H4 (cell line): ENCODE measurements at places on chromosomes 3 and 15. TPM values are rescaled to one million over a fixed set of nuclear protein-coding genes. Genes with fewer than 3 reads are reported as not detected.

- DNase-seq = no peak
These were observed 59.0 kb downstream of the FRMD4B start for GRCh38 chr3:69326855-69327300.

DNA sequence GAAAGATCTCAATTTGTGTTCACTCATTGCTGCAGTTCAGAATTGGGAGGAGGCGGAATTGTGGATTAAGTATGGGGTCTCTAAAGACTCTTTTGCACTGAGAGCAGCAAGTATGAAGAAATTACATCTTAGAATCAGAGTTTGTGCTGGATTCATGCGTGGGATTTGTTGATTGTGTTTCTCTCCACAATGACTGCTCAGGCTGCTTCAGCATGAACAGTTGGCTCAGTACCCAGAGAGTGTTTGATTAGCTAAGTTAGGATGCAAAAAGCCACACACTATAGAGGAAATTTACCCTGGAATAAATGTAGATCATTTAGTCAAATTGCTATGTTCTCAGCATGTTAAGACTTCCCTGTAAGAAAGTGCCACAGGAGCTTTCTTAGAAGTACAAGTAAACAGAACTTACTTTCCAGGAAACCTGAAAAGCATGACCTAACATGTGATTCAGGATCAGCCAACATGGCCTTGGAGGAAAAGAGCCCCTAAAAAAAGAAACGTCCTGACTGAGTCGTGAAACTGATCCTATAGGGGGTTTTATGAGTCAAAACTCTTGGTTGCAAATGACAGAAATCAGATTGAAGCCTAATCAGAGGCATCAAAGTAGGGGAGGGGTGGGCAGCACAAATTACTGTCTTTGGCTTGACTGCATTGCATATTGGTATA is 32.6 kb downstream of the HHLA2 start:
- no peak for DNase-seq

- no peak for DNase-seq
These were observed 64.6 kb downstream of the ESYT3 start for GRCh38 chr3:138498991-138499390.

DNA sequence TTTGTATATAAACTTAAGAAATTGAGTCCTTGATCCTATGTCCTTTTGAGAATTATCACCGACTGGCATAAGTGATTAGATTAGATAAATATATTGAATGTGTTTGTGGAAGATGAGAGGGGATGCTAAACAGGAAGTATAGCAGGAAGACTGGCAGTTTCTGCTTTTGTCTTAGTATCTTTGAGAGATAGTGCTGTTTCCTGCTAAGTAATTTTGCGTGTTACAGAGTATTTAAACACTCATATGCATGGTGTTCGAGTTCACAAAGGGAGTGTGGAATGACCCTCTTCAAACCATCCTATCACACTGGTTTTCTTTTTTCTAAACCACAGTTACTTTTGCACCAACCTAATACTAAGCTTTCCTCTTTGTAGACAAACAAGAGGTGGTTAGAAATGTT is 106.0 kb downstream of the KLHL25 start:
- DNase-seq = no peak

- no peak for DNase-seq
These were observed 40.9 kb downstream of the CEMIP start for GRCh38 chr15:80820092-80820491.

DNA sequence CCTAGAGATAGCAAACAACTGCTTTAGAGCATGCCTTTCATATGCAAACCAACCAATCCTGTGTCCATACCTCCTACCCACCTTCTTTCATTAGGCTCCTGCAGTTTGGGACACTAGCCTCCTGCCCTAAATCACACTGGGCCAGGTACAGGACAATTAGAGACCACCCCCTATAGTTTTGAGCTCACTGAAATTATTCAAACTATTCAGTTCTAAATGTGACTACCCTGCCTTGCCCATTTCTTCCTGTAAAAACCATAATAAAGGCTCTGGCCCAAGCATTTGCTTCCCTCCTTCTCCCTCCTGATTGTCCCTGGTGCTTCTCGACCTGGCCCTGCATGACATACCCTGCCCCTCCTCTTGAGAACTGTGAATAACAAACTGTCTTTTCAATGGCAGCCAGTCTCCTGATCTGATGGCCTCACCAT is 31.4 kb upstream of the LRIG1 start:
- no peak for DNase-seq

DNA sequence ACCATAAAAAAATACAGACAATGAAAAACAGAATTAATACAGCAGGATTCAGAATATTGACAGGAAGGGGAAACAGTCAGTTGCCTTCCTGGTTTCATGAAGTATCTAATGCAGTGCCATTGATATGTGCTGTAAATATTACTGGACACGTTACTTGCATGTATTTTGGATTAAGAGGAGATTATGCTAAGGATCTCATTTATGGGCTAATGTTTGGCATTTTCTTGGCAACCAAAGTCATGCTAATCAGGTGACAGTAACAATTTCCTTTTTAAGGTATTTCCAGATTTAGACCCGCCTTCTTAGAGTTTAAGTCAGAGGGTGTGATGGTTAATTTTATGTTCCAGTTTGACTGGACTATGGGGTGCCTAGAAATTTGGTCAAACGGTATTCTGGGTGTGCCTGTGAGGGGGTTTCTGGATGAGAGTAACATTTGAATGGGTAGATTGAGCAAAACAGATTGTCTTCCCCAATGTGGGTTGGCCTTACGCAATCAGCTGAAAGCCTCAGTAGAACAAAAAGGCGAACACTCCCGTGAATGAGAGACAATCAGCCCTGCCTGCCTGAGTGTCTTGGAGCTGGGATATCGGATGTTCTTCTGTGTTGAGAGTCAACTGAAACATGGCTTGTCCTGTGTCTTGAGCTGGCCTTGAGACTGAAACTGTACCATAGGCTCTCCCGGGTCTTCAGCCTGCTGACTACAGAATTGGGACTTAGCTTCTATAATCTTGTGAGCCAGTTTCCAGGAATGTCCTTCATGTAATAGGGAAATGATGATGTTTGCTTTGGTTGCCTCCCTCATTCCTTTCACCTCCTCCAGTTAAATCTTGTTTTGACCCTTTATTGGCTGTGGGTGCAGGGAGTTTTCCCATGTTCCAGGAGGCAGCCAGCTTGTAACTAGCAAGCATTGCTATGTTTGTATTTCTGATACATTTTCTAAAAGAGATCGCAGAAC is 10.5 kb downstream of the SQOR start:
- no peak for DNase-seq

DNA sequence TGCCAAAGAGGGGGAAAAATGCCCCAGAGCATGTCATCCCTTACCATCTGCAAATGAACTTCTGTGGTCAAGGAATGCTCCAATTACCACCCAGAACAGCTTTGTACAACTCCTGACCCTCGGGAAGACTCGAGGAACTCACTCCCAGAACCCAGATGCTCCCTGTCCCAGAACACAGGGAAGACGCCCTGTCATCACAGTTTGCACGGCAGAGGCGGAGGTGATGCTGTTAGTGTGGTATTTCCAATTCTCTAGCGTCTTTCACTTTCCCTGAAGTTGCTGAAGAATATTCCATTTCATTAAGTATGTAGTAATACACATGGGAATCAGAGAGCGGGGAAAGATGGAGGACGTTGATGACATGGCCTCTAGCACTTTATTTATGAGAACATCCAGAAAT is 193.7 kb downstream of the TIGIT start:
- no peak for DNase-seq

DNA sequence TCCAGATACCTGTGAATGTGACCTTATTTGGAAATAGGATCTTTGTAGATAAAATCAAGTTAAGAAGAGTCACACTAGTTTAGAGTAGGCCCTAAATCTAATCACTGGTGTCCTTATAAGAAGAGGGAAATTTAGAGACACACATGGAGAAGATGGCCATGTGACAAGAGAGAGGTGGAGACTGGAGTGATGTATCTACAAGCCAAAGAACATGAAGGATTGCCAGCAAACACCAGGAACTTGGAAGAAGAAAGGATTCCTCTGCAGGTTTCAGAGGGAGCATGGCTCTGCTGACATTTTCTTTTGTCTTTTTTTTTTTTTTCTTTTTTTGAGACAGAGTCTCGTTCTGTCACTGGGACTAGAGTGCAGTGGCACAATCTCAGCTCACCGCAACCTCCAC is 20.8 kb downstream of the ARHGEF3 start:
- no peak for DNase-seq

DNA sequence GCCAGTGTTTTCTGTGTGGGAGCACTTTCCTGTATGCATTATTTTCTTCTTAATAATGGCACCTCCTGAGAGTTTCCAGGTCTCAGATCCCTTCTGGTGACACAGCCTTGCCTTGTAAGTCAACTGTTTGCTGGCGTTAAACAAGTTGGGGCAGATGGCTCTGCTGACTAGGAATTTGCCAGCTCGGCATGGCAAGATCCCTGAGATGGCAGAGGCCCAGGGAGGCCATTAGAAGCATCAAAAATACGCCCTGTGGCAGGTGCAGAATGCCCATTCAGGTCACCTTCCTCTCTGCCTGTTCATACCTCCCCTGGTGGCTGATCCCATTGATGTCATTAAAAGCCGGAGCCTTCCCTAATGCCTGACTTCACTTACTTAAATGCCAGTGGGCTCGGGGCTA is 320.9 kb upstream of the CTDSPL start:
- no peak for DNase-seq

GRCh38 chr3:22565393-22565792 is 637.7 kb upstream of the UBE2E2 start:
- no peak for DNase-seq

DNA sequence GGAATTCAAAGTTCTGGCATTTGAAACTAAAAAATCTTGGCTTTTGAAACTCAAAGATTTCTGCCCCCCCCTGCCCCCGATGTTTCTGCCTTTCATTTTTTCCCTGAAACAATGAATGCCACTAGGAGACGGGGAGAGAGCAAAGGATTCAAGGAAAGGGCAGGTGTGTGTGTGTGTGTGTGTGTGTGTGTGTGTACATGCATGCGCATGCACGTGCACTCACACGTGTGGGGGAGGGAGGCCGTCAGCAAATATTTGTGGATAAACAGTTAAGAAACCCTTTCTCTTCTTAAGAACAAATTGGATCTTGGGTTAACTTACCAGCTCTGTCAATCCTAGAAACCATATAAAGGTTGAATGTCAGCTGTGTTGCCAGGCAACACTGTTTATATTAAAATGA is 29.2 kb upstream of the CCDC174 start:
- no peak for DNase-seq

DNA sequence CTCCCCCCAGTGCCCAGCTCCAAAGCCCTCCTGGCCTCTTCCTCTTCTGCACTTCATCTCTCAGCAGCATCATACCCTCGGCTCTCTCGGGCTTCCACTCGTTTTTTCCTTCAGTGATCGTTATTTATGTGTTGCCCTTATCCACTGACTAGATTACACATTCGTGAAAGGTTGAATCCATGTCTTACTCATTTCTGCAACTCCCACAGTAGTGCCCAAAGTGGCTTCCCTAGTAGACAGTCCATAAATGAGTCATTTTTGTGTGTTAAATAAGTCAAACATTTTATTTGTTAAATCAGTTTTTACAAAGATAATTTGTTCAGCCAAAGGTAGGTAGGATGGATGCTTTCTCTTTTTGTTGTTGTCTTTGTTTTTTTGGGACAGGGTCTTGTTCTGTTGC is 87.4 kb downstream of the CRTC3 start:
- no peak for DNase-seq

DNA sequence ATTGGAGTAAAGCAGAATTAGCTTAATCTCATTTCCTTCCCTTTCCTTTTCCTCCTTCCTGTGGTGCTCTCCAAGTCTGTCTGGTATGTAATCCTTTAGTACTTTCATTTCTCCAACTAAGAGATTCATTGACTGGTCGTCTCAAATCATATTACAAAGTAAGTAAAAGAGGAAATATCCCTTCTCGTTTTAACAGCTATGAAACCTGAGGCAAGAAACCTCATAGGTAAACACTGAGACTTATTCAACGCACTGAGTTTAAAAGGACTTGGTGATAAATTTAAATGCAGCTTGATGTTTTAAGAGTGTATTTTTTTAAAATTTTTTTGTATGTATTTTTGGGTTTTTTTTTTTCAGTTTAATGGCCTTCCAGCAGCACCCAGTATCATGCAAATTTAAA is 117.2 kb upstream of the LRRC3B start:
- DNase-seq = no peak

GRCh38 chr3:190701096-190701532 is 161.4 kb downstream of the GMNC start:
- DNase-seq = peak; percentile 81

PLSCR2 gene
- total RNA-seq = not detected in 2 replicates

ARHGAP31 gene
- total RNA-seq = 4.5 and 6.9 TPM in 2 replicates

CYP1A1 gene
- 0.33 and 2.3 TPM in 2 replicates for total RNA-seq

CLSTN2 gene
- total RNA-seq = 3.9 and 4.1 TPM in 2 replicates

SPINK8 gene
- not detected in 2 replicates for total RNA-seq

PDZRN3 gene
- 3.4 and 3.6 TPM in 2 replicates for total RNA-seq
